ENCODE measurements at places on chromosomes 4 and X. TPM values are rescaled to one million over a fixed set of nuclear protein-coding genes. Genes with fewer than 3 reads are reported as not detected.

Gene FRMPD4
- total RNA-seq = 0.02 TPM

Gene AMBN
- total RNA-seq = not detected

Gene TMEM156
- total RNA-seq = 16.6 TPM

Gene PFKFB1
- total RNA-seq = 0.10 TPM

Gene SOWAHD
- total RNA-seq = 0.12 TPM

Gene UCP1
- total RNA-seq = 0.14 TPM

Gene GPC3
- total RNA-seq = not detected

Gene TNMD
- total RNA-seq = not detected

Gene CPE
- 2.3 TPM for total RNA-seq

Gene CFP
- total RNA-seq = 0.53 TPM

Gene TACR3
- total RNA-seq = not detected

Gene ARHGAP4
- 2.2 TPM for total RNA-seq

Gene CBR4
- total RNA-seq = 3.7 TPM

Gene P2RY10
- total RNA-seq = not detected

Gene MAGEC3
- total RNA-seq = not detected

Gene CPLX1
- total RNA-seq = 0.64 TPM

Gene SSX2B
- total RNA-seq = not detected

Gene PLXNB3
- 3.9 TPM for total RNA-seq

Gene C1QTNF7
- not detected for total RNA-seq

Gene CYBB
- 0.03 TPM for total RNA-seq

Gene SPIN2A
- total RNA-seq = 0.12 TPM

Gene HPSE
- total RNA-seq = 1.3 TPM

Gene PRSS12
- total RNA-seq = 0.31 TPM

Gene IRAK1
- 203 TPM for total RNA-seq

Gene MAGEA4
- not detected for total RNA-seq

Gene FAM149A
- 1.2 TPM for total RNA-seq

Gene TRPC3
- 0.08 TPM for total RNA-seq

Gene VEGFC
- 7.8 TPM for total RNA-seq

Gene NMU
- total RNA-seq = 0.75 TPM

Gene POLR2B
- total RNA-seq = 58.9 TPM

Gene SOX3
- total RNA-seq = not detected

Gene MAGEB17
- total RNA-seq = not detected

Gene ZCCHC12
- total RNA-seq = 0.21 TPM

Gene HSD17B13
- total RNA-seq = 0.03 TPM

Gene RPL10
- 5,663 TPM for total RNA-seq

Gene LDB2
- total RNA-seq = not detected

Gene FAM9B
- not detected for total RNA-seq

Gene ELMOD2
- 9.7 TPM for total RNA-seq

Gene FUNDC1
- total RNA-seq = 22.4 TPM

Gene L1CAM
- 20.2 TPM for total RNA-seq

Gene SLC6A8
- 13.2 TPM for total RNA-seq

Gene ITGB1BP2
- total RNA-seq = 0.44 TPM

Gene BEX5
- total RNA-seq = not detected

Gene TRPC5OS
- total RNA-seq = not detected

Gene NBDY
- 57.4 TPM for total RNA-seq

Gene LETM1
- total RNA-seq = 26.1 TPM

Gene XPNPEP2
- not detected for total RNA-seq

Gene CLDN22
- not detected for total RNA-seq

Gene LUZP4
- total RNA-seq = not detected

Gene MAGEA12
- 0.29 TPM for total RNA-seq

Gene SPACA5
- not detected for total RNA-seq

Gene AMOT
- total RNA-seq = 0.02 TPM
